ENCODE measurements at places on chromosomes 11 and 22.

DNA sequence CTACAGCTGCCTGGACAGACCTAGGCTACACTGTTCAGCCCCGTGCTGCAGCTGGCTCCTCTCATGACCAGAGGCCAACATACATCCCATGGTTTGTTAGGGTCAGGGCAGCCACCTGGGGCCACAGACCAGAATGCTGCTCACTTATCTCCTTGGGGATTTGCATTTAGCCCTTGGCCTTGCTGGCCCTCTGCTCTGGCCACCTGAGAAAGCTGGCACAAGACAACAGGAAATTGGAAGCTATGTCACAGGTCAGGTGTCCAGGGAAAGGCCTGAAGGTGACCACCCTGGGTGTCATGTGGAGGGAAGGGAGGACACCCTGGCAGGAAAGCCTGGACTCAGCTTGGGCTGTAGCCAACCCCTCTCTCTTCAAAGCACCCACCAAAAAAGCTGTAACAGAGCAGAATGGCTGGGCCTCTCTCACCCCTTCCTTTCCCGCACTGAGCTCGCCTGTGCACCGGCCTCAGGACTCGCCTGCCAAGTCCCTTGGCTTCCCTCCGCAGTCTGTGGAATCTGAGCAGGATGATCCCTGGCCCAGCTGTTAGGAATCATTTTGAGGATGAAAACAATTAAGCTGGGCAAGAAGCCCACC lies 86.3 kb downstream of the SNX19 start:
- no peak for DNase-seq

DNA sequence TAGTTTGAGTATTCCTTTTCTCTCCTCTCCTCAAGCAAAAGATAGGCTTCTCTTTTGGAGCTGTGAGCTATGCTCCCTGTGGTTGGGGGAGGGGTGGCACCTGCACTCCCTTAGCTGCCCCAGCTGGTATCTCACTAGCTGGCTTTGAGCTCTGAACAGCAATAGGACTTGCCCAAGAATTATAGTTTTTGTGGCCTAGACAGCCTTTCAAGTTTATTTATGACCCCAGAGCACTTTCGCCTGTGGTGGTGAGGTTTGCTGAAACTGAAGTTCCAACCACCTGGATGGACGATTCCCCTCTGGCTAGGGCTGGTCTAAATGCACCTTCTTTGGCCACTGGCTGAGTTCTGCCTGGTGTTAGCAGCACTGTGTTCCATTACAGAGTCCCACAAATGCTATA lies 37.1 kb upstream of the SLC37A2 start:
- DNase-seq: no peak

DNA sequence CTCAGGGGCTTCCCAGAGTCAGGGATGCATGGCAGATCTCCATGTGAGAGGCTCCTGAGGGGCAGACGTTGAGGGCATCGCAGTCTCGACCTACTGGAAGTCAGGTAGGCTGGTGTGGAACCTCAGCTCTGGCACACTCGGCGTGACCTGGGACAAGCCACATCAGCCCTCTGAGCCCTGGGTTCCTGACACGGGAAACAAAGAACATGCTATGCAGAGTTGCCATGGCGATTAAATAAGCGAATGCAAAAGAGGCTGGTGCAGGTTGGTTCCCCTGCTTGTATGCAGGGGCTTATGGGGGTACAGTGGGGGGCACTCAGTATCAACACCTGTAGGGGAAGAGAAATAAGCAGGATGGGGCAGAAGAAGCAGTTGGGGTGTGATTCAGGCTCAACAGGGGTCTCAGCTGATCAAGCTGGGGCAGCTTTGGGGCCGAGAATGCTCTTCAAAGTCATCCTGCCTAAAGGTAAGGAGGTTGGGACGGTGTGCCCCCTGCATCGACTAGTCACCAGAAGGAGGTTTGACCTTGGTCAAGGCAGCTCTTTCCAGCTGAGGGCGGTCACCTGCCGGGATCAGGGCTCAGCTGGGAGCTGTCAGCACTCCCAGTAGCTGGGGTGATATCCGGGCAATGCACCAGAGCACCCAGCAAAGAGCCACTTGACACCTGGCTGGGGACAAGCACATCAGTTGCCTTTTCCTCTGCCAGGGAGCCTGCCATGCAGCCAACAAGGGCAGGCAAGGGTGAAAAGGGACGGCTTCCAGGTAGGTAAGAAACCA lies 442.7 kb downstream of the MIAT start:
- no peak for DNase-seq

DNA sequence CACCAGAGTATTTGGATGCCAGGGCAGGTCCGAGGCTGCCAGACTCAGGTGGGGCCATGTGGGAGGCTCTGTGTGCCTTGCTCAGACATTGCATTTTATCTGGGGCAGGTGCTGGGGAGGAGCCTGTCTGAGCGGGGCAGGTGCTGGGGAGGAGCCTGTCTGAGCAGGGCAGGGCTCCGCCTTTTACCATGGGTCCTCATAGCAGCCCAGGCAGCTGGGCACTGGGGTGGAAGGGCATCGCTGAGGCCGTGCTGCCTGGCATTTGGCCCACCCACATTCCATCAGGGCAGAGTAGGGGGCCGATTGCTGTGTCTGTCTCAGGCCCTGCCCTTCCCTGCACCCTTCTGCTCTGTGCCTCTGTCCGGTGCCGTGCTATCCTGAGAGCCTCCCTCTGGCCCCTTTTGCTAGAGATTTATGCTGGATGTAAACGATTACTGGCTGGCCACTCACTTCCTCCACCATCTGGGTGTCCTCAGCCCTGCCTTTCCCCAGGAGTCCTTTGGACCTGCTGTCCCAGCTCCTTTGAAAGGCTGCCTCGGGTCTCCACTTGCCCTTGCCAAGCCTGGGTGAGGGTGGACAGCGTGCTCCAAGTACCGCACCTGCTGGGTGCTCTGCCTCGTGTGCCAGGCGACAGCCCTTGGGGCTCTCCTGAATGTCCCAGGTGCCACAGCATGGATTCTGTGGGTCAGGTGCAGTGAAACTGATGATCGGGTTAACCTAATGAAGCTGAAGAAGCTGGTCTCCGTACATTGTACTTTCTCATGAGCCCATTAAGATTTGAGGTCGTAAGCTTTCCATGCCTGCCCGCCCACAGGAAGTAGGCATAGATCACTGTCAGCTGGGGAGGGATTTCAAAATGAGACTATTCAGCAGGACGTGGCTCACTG lies 281.6 kb downstream of the TBC1D22A start:
- DNase-seq: no peak

- no peak for DNase-seq
These were observed 93.3 kb downstream of the BRD1 start for GRCh38 chr22:49734390-49734789.

All from activated CD8-positive, alpha-beta memory T cell treated with anti-CD3 and anti-CD28 coated beads for 1 hour (primary cell).